Astrocyte of the cerebellum (primary cell): ENCODE measurements at places on chromosomes 16 and 17.

DNA sequence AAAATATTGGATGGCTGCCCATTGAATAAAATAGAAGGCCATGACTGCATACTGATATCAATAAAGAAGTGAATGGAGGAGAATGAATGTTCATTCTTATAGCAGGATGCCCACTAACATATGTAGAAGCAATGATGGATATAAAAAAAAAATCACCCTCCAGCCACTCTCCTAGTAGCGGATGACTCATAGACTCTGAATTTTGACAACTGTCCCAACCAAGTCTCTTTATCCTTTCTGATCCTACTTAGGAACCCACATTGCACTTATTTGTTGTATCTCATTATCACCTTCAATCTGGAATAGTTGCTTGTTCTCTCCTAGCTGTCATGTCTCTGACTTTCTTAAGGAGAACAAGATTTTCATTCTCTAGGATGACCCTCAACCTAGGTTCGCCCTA is 429.9 kb downstream of the HS3ST3B1 start:
- DNase-seq: no peak

DNA sequence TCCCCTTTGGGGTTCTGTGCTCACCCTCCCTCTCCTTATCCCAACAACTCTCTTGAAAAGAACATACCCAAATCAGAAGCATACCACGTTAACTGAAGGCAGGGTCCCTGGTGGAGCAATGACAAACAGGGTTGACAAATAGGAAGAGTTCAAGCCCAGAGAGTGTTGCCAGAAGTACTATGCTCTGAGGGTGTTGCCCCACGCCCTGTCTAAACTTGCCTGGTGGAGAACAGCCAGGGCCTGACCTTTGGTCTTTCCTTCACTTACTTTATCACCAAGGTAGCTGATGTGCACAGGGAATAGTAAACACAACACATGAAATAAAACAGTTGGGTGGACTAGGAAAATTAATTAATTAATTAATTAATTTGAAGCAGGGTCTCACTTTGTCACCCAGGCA is 23.3 kb downstream of the ZNF75A start:
- no peak for DNase-seq

GRCh38 chr17:13365331-13365730 is 236.4 kb downstream of the HS3ST3A1 start:
- no peak for DNase-seq

DNA sequence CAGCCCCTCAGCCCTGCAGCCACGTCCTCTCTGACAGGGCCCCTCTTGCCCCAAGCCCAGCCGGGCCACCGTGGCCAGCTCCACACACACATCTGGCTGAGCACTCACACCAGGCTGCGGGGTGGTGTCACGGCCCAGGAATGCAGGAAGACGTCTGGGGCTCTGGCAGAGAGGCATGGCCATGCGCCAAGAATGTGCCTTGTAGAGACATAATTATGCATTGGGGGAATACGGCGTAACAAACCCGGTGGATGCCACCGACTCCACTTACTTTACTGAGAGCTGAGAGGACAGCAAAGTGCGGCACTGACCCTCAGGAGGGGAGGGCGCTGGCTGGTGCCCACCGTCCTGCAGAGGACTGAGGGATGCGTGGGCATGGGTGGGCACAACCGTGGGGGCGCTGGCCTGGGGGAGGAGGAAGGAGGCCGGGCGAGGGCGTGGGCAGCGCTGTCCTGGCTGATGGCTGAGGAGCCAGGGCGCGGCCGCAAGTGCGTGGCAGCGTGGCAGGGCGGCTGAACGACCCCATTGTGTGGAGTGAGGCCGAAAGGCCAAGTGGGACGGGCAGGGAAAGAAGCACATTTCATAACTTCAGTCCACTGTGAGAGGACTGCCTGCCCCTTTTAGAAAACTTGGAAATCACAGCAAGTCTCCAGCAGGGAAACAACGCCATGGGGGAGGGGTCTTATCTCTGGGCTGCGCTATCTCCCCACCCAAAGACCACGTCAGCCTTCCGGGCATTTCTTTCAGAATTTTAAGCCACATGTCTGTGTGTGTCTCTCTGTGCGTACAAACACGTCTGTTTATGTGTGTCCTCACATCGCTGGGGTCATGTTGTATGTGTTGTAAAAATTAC is 30.6 kb downstream of the METRNL start:
- peak; percentile 90 for DNase-seq

- no peak for DNase-seq
Observed at GRCh38 chr16:1452530-1452929, 8.2 kb upstream of the CCDC154 start.

DNA sequence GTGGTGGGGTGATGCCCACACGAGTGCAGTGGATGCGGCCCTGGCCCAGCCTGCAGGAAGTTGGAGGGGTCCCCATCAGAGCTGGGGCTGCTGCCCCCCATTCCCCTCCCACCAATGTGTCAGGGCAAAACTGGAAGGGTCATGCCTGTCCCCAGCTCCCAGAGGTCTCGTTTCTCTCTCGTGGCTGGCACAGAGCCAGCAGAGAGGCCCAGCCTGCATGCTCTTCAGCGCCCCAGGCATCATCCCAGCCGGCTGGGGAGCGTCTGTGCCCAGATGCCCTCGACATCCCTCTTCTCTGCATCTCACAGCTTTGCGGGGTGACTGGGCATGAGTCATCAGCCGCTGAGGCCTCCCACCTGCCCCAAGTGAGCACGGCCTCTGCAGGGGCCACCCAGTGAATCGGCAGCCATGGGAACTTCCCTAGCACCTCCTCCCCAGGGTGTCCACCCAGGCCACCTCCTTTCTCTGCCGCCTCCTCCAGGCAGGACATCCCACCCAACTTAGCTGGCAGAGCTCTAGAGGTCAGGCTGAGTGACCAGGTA is 9.8 kb upstream of the CSNK1D start:
- no peak for DNase-seq
